ENCODE measurements at places on chromosomes 1 and 21. TPM values are rescaled to one million over a fixed set of nuclear protein-coding genes. Genes with fewer than 3 reads are reported as not detected.

MIS18A gene
- total RNA-seq: 18.9 TPM

KIF17 gene
- total RNA-seq: 0.86 TPM

TENT5C gene
- 0.23 TPM for total RNA-seq

HPCAL4 gene
- total RNA-seq: 0.69 TPM

RIMKLA gene
- 0.31 TPM for total RNA-seq

FCRL1 gene
- not detected for total RNA-seq

SLC25A34 gene
- 6.6 TPM for total RNA-seq

KRTAP21-2 gene
- total RNA-seq: not detected

KPRP gene
- not detected for total RNA-seq

IL19 gene
- total RNA-seq: not detected

PTGS2 gene
- total RNA-seq: 20.2 TPM

- peak; percentile 79 for DNase-seq
Measured at GRCh38 chr1:85465099-85465785, at the start of gene DDAH1. TSS of gene DDAH1 (minus strand) at chr1:85465159. CDS start at chr1:85465045, 114 bp downstream.

DNA sequence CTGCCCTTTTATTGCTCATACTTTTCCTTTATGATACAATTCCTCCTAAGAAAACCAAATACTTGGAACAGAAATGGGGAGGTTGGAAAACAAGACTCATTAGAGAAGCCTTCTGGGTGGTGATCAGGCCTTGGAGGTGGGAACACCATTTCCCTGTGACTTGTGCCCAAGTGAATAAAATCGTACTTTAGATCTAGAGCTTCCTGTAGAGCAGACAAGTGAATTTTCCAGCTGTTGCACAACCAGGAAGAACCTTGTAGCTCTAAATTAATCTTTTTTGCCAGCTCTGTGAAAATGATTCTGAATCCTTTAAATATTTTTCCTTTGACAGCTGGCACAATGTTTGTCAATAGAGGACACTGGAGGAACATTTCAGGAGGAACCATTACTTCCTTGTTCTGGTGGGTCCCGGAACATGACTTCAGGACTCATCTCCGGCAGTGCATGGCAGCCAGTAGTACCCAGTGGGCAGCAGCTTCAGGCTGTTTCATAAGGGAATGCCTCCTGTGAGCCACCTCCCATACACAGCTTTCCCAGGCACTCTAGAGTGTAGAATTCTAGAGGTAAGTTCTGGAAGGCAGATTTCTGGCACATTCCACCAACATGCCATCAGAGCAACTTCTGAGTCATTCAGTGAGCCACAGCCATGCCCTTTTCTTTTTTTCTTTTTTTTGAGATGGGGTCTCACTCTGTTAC lies 5.5 kb upstream of the SNAPIN start:
- no peak for DNase-seq

- DNase-seq: no peak
Measured at GRCh38 chr1:6599141-6599975, 3.3 kb downstream of the KLHL21 start.

- no peak for DNase-seq
Measured at GRCh38 chr1:204254031-204254661, 40.4 kb upstream of the GOLT1A start.

DNA sequence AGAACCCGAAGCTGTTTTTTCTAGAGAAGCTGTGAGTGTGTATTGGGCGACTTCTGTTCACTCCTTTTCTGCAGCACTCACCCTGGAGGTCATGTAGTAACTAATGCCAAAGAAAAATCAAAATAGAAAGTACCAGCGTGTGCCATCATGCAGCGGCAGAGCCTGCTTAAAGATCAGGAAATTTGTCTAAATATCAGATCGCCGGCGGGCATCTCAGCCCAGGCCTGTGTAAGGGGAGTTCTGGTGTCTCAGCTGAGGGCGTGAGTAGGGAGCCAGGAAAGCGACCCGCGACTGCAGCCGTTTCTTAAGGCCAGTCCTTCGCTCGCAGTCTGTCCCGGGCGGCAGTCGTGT lies 768 bp downstream of the EDARADD start:
- DNase-seq: no peak

GRCh38 chr1:96292141-96292540 lies 429.4 kb upstream of the PTBP2 start:
- DNase-seq: no peak

- DNase-seq: no peak
Measured at GRCh38 chr1:81876901-81877733, 76.4 kb downstream of the ADGRL2 start.

GRCh38 chr1:16007671-16008341 lies 3.8 kb downstream of the SRARP start:
- DNase-seq: no peak

GRCh38 chr1:4048076-4048475 lies 148.0 kb upstream of the C1orf174 start:
- DNase-seq: no peak

DNA sequence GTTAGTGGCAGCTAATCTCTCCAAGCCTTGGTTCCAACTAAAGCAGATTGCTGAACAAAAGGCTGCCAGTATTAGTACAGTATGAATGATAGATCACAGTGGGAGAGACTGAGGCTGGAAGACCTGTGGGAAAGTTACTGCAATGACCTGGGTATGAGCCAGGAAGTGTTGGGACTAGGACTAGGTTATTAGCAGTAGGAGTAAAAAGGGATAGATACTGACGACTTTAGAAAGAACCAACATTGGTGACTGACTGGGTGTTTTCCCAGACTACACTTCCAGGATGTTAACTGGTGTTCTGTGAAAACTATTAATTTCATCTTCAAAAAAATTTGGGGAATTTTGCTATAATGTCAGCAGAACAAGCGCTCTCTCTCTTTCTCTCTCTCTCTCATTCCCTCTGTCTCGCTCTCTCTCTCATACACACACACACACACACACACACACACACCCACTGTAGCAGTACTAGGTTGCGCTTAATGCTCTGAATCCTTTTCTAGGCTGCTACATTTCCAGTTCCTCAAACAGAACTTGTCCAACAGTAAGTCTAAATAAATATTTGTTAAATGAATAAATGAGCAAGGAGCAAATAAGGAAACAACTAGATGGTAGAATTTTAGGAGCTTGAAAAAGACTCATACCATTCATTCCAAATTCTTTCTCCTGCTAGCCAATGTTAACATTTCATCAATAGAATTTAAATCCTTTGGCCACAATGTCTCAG lies 47.6 kb upstream of the RGS8 start:
- no peak for DNase-seq

- peak; percentile 10 for DNase-seq
Measured at GRCh38 chr1:47663286-47663685, 225.4 kb downstream of the FOXD2 start.

- no peak for DNase-seq
Measured at GRCh38 chr21:36064085-36064460, 3.7 kb upstream of the SETD4 start.
